HCT116 (cell line): ENCODE measurements at places on chromosomes 11 and 22. TPM values are rescaled to one million over a fixed set of nuclear protein-coding genes. Genes with fewer than 3 reads are reported as not detected.

DNA sequence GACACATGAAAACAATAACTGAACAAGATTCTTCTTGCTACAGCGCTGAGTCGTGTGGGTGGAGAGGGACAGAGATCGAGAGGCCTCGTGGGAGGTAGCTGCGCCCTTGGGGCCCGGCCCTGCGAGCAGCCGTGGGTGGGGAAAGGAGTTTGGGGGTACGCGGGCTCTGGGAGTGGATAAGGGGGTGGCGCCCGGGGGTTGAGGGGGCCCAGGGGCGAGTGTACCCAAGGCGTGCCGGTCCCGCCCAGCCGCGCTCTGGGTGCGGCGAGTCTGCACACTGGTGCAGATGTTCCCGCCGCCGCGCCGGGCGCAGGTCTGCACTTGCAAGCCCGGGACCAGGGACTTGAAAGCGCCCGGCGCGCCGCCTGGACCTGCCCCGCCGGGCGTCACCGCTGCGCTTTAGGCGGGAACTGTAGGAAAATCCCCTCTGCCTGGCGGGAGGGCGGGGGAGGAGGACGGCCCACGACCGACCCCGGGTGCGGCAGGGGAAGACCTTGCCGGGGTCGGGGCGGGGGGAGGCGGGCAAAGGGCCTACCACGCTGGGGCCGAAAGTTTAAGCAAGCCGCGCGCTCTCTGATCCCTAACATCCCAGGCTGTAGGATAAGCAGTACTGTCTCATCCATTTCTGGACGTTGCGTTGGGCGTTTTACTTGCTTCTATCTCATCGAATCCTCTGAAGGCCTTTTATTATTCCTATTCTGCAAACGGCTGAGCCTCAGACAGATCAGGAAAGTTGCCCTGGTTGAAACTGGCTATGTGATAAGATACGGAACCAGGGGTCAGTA, 1.4 kb upstream of the KREMEN1 start:
- H3K27ac ChIP-seq = no peak overlapping the region
- no peaks in the 10 kb centered on the region for H3K36me3 ChIP-seq
- H3K4me3 ChIP-seq = peak overlapping the region; percentile 35

- no peaks in the 10 kb centered on the region for H3K36me3 ChIP-seq
- no peak for DNase-seq
- no peaks in the 10 kb centered on the region for H3K4me1 ChIP-seq
- H3K27ac ChIP-seq = no peak overlapping the region
Observed at GRCh38 chr11:119975561-119976152, 162.3 kb downstream of the TRIM29 start.

- H3K27me3 ChIP-seq = no peaks in the 10 kb centered on the region
- peaks cover 6% of the 10 kb centered on the region for H3K4me1 ChIP-seq
- no peak for DNase-seq
- no peak overlapping the region for H3K27ac ChIP-seq
- H3K4me3 ChIP-seq = no peak overlapping the region
- H3K36me3 ChIP-seq = no peaks in the 10 kb centered on the region
Observed at GRCh38 chr11:8333376-8333775, 69.7 kb upstream of the LMO1 start.

DNA sequence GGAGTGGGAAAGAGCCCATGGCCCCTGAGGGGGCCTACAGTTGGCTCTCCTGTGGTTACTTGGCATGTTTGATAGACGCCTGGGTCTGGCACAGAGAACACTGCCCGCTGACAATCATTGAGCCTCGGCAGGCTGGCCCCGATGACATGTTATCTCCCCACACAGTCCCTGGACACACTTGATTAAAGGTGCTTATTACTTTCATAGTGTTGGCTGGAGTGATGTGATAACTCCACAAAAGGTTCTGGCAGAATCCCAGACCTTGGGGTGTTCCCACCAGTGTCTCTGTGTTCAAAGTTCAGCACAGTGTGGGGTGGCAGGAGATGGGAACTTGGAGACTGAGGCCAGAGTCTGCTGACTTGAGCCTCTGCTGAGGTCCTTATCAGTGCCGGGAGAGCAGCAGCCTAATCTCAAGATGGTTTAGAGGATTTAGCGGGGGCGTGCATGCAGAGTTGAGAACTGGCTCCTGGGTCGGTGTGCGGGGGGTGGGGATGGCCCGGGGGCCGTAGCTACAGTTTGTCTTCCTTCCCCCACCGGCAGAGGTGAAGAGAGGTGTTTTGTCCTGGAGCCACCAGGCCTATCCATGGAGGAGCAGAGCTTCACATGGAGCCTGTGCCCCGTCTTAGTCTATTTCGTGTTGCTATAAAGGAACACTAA, 22.5 kb downstream of the PARVB start:
- no peaks in the 10 kb centered on the region for H3K27me3 ChIP-seq
- H3K27ac ChIP-seq = no peak overlapping the region
- H3K4me1 ChIP-seq = no peaks in the 10 kb centered on the region
- DNase-seq = no peak

The TRIM48 gene
- not detected for total RNA-seq

GRCh38 chr11:12675951-12676711, 1.9 kb downstream of the TEAD1 start:
- no peaks in the 10 kb centered on the region; the same call in 1 of the 2 replicates for H3K36me3 ChIP-seq
- no peak for DNase-seq
- H3K4me1 ChIP-seq = peaks cover 24% of the 10 kb centered on the region
- peak overlapping the region; percentile 4 for H3K27ac ChIP-seq
- H3K4me3 ChIP-seq = peak overlapping the region; percentile 68

The IL18 gene
- 112 TPM for total RNA-seq

- no peaks in the 10 kb centered on the region for H3K27me3 ChIP-seq
- no peak for DNase-seq
- H3K36me3 ChIP-seq = no peaks in the 10 kb centered on the region
- peaks cover 17% of the 10 kb centered on the region for H3K4me1 ChIP-seq
- no peak overlapping the region for H3K27ac ChIP-seq
Observed at GRCh38 chr22:35548722-35549112, 8.1 kb downstream of the RASD2 start.

GRCh38 chr22:22069450-22070370, 87.1 kb upstream of the TOP3B start:
- DNase-seq = no peak
- no peak overlapping the region for H3K4me3 ChIP-seq
- peaks cover 2% of the 10 kb centered on the region; the same call in 1 of the 2 replicates for H3K27me3 ChIP-seq
- H3K27ac ChIP-seq = no peak overlapping the region

GRCh38 chr22:47883757-47884156, 1121.3 kb downstream of the TBC1D22A start:
- H3K27me3 ChIP-seq = no peaks in the 10 kb centered on the region
- H3K36me3 ChIP-seq = no peaks in the 10 kb centered on the region
- DNase-seq = no peak
- no peaks in the 10 kb centered on the region for H3K4me1 ChIP-seq
- no peak overlapping the region for H3K27ac ChIP-seq
- H3K4me3 ChIP-seq = no peak overlapping the region

DNA sequence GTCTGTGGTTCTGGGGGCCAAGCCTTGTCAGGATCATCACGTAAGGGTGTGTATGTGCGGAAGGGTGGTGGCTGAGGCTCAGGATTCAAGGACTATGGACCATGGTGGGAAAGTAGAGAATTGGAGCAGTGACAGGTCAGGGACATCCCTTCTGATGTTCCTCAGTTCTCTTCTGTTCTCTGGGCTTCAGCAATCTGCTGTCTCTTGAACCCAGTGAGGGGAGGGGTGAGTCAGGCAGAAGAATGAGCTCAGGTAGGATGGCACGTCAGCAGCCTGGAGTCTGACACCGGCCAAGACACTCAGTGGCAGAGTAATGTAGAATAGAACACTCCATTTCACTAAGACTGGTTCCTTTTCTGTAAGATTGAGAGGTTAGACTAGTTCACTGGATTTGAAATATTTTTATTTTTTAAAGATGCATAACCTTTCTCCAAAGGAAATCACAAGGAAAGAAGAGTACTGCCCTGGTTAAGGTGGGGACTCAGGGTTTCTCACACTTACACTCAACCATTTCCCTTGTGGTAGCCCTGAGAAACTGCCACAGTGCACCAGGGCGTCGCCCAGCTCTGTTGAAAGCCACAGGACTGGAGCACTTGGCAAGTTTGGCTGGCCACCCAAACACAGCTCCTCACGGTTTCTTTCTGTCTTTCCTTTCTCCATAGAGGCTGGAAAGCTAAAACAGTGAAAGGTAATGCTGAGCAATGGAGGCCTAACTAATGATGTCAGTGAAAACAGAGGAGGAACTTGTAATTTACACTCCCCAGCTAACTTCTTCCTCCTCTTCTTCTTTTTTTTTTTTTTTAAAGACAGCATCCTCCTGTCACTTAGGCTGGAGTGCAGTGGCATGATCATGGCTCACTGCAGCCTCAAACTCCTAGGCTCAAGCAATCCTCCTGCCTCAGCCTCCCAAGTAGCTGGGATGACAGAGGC, 23.1 kb upstream of the MICAL2 start:
- H3K4me1 ChIP-seq = peaks cover 48% of the 10 kb centered on the region
- peak overlapping the region; percentile 73 for H3K27ac ChIP-seq
- H3K4me3 ChIP-seq = peak overlapping the region; percentile 17; the same call in 1 of the 2 replicates

The SHANK3 gene
- total RNA-seq = 16.0 TPM

The KDM4D gene
- total RNA-seq = 2.1 TPM

DNA sequence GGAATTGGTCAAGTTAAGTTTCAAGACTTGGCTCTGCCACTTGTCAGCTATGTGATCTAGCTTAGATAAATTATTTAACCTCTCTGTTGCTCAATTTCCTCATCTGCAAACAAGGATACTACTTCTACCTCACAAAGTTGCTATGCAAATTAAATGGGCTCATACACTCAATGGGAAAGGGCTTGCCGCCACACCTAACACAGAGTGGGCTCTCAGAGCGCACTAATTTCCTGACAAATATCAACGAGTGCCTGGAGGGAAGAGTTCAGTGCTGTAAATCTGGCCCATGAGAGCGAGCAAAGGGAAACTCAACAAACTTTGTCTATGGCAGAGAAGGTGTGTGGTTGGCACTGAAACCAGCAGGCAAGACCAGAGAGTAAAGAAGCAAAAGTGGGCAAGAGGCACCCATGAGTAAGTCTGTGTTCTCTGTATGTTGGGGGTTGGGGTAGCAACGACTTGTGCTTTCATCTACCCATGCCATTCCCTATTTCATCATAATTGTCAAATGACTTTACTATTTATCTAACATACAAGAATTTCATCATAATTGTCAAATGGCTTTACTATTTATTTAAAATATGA, 60.7 kb upstream of the PHF21A start:
- no peak overlapping the region for H3K27ac ChIP-seq
- H3K27me3 ChIP-seq = no peaks in the 10 kb centered on the region
- no peaks in the 10 kb centered on the region for H3K36me3 ChIP-seq
- no peak for DNase-seq
- H3K4me1 ChIP-seq = peaks cover 7% of the 10 kb centered on the region
- no peak overlapping the region for H3K4me3 ChIP-seq

DNA sequence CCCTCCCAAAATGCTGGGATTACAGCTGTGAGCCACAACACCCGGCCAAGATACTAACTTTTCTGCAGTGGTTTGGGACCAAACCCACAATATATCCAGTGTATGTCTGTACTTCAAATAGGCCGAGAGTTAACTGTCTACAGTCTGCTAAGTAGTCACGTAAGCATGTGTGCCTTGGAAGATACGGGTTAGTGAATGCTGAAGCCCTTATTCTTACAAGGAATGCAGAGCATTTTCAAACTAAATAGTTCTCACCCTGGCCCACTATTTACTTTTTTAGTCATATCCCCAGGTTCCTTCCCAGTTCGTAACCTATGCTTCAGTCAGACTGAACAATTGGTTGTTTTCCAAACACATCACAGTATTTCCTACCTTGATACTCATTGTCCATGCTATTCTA, 176.0 kb downstream of the WNT11 start:
- H3K4me3 ChIP-seq = no peak overlapping the region
- no peaks in the 10 kb centered on the region for H3K36me3 ChIP-seq
- no peak overlapping the region for H3K27ac ChIP-seq
- H3K4me1 ChIP-seq = no peaks in the 10 kb centered on the region

The NLRP10 gene
- total RNA-seq = not detected

The TTC28 gene
- 0.12 TPM for total RNA-seq

The TMEM25 gene
- total RNA-seq = 27.0 TPM

GRCh38 chr11:61480994-61481335, 27.6 kb upstream of the LRRC10B start:
- no peak for DNase-seq
- no peak overlapping the region for H3K27ac ChIP-seq
- H3K4me3 ChIP-seq = no peak overlapping the region
- no peaks in the 10 kb centered on the region for H3K27me3 ChIP-seq
- no peaks in the 10 kb centered on the region for H3K4me1 ChIP-seq

DNA sequence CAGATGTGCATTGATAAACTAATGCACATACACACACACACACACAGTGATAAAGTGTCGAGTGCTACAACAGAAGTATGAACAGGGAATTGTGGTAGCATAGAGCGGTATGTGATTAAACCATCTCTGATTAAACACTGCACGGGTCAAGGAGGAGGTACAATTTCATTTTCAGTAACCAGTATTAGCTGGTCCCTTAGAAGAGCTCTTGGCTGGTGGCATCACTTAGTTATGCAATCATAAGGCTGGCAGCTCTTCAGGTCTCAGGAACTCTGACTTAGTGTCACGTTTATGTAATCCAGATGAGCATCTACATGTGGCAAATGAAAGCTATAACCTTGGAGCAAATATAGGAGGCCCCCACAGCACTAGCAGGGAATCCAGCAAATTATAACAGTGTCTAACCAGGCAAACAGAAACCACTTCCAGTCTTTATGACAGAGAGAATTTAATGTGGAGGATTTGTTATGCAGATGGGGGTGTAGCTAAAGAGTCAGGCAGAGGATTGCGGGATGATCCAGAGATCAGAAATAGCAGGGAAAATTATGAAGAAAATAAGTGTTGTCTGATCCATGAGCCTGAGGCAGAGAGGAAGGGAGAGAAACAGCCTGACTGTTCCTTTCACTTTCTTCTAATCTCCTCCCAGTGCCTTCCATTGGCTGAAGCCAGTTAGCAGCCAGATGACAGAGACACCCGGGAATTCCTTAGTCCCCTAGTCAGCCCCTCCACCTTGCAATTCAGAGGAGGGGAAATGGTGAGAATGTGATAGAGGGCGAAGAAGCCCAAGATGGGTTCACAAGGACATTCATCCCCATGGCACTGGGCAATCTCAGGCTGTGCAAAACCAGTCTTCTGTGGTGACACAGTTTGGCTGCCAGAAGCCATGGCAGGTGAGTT, 533.1 kb upstream of the TENM4 start:
- H3K27ac ChIP-seq = no peak overlapping the region
- no peaks in the 10 kb centered on the region for H3K4me1 ChIP-seq
- no peak overlapping the region for H3K4me3 ChIP-seq
- no peak for DNase-seq
- H3K36me3 ChIP-seq = no peaks in the 10 kb centered on the region

The PAMR1 gene
- total RNA-seq = not detected

- no peaks in the 10 kb centered on the region for H3K36me3 ChIP-seq
- H3K4me3 ChIP-seq = no peak overlapping the region
- H3K4me1 ChIP-seq = no peaks in the 10 kb centered on the region
- peaks cover 5% of the 10 kb centered on the region; the same call in 1 of the 2 replicates for H3K27me3 ChIP-seq
- no peak overlapping the region for H3K27ac ChIP-seq
Observed at GRCh38 chr11:121104312-121104762, 3.3 kb downstream of the TECTA start.

DNA sequence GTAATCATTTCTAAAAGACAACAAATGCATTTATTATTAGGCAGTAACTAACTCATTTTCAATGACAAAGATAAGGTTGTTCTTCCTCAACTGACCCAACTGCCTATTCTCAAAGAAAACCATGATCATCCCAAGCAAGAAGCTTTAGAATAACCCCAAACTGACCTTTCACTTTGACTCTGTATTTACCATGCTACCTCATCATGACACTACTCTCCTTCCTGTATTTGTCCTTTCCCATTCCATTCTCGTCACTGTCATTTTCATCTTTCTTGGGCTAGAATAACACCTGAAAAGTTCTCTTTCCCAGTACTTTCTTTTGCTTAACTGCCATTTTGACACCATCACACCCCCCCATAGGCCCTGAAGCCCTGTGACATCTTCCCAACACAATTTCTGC, 48.3 kb downstream of the TCF20 start:
- H3K27me3 ChIP-seq = no peaks in the 10 kb centered on the region
- H3K27ac ChIP-seq = no peak overlapping the region
- H3K4me3 ChIP-seq = no peak overlapping the region
- DNase-seq = no peak
